ENCODE measurements at places on chromosomes 11 and 22.

GRCh38 chr11:57276971-57277675, 40.1 kb upstream of the APLNR start:
- DNase-seq, result no peak

DNA sequence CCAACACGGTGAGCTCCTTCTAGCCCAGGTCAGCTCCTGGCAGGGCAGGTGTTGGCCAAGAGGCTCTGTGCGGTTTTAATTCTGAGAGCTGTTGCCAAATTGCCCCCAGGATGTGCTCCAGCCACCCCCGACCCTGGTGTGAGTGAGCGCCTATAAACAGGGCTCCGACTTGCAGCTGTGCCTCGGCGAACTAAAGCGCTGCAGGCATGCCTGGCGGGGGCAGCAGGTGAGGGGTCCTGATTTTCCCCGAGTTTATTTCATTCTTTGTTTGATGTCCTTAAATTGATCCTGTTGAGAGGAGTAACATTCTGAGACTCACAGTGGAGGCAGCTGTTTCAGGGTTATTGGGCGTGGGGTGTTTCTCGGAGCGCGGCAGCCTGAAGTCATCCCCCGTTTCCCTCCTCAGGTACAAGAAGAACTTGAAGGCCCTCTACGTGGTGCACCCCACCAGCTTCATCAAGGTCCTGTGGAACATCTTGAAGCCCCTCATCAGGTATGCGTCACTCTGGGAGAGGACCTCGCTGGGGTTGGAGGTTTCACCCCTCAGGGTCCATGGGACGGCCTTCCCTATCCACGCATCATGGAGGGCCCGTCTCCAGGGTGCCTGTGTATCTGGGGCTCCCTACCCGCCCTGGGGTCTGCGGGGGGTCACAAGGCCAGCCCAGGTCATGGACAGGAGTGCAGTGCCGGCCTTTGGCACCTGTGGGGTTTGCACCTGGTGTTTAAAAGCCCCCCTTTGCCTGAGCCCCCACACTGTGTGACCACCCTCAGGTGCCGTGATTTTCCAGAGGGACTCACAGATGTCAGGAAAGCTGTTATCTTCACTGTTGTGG, 62.1 kb downstream of the ARHGAP8 start:
- DNase-seq, result no peak

GRCh38 chr22:42743501-42743991, 22.9 kb upstream of the A4GALT start:
- no peak for DNase-seq

- no peak for DNase-seq
These were observed 19.3 kb downstream of the CREB3L1 start for GRCh38 chr11:46296528-46297448.

DNA sequence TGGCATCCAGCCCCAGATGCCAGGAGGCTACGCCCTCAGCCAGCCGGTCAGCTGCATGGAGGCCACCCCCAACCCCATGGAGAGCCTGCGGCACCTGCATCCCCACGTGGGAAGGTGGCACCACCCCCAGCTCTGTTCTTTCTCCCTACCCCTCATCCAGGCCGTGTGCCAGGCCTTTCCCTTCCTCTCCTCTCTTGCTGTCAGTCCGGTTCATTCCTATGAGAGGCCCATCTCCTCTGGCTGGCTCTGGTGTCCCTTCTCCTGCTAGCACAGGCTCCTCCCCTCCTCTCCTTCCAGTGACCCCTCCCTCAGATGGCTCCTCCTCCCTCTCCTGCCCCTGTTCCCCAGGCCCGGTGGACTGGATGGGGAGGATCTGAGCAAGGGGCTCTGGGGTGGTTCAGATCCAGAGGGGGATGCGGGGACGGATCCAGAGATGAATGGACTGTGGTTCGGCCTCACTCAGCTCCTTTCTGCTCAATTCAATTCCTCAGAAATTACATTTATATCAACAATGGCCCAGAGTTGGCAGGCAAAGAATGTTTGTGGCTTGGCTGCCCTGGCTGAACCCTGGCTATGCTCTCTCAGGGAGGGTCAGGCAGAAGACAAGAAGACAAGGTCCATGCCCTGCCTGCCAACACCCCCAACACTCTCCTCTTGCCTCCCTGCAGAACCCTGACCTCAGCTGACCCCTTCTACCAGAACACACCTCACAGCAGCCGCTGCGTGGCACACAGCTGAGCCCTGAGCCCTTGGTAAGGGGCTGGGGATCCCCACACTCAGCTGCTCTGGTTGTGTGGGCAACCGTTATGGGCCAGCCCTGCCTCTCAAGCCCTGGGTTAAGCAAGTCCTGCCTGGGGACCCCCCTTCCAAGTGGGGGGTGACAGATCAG, 18.5 kb upstream of the LRRC10B start:
- DNase-seq, result no peak

DNA sequence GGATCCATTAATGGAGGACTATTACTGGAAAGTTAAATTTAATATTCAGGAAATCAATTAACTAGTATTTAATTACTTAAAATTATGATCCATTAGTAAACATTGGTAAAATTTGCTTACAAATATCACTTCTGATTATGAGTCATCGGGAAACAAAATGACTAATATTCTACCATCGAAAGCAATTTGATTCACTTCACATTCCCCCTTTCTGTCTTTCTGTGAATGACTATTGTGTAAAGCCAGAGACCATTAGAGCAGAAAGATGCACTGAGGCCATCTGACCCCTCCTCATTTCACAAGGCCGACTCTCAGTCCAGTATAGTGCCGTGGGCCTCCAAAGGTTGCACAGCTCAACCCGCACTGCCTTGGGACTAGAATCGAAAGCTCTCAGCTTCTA, 619.0 kb downstream of the OPCML start:
- no peak for DNase-seq

- DNase-seq, result no peak
These were observed 2.5 kb downstream of the ST13 start for GRCh38 chr22:40853961-40854360.

DNA sequence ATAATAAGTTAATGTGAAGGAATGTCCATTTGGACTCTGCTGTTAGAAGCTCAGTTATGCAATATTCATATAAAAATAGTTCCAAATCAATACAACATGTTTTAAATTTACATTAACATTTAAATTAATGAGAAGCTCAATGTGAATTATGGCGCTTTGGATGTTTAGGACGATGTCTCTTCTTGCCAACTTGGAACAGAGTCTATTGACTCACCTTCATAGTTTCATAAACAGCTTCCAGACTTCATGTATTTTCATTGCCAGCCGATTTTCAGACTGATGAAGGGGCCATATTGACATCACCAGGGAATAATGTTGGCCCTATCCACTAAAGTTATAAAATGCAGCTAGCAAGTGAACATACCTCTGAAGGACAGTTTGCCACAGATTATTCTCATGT, 1136.2 kb downstream of the LRRC4C start:
- DNase-seq, result no peak

DNA sequence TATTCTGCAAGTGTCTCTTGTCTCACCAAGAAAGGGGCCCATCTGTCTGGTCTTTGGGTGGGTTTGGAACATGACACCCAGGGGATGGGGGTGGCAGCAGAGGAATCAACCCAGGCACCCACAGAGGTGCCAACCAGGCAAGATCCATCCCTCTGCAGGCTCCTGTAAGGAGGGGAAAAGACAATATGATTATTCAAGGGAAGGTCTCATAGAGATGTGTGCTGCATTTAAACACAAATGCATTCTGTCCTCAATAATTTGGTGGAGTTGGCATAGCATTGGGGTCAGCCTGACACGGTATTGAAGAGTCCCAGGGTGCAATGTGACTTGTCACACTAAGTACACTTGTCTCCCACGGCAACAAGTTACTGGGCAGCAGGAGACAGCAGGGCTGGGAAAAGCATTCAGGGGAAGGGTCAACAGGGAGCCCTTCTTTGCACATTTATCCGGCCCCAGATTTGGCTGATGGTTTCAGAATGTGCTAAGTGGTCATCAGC, 33.1 kb upstream of the SPON1 start:
- DNase-seq, result no peak

DNA sequence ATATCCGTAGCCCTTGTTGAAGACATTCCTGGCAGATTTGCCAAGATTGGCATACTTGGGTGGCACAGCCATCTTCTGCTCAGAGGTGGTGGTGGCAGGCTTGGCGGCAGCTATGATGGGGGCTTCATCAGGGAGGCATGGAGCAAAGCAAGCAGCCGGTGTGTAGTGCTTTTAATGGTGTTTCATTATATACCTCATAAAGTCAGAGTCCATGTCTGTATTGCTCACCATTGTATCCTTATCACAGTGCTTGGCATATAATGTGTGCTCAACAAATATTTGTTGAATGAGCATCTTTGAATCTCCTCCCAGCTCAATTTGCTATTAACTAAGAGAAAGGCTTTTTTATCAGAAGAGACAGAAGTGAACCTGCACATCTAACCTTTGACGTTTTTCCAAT, 7.8 kb upstream of the DNHD1 start:
- no peak for DNase-seq

DNA sequence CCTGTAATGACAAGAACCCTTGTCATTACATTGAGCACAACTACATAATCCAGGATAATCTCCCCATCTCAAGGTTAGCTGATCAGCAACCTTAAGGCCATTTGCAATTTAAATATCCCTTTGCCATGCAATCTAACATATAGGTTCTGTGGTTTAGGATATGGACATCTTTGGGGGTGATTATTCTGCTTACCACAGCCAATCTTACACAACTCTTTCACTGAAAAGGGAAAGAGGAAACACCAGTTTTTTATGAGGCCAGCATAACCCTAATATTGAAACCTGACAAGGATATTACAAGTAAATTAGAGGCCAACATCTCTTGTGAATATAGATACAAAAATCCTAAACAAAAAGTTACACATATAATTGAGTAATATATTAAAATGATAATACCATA, 78.5 kb downstream of the CYP2R1 start:
- DNase-seq, result no peak

All from NCI-H1417 treated with DMSO at 0.1 percent for 48 hours (cell line).